ENCODE measurements at places on chromosomes 1 and 21.
A peak's percentile ranks its signal among the peaks of the same experiment; 100 is the strongest.

- peak; percentile 44 for DNase-seq
Measured at GRCh38 chr1:109786531-109787021, 22.9 kb upstream of the EPS8L3 start.

DNA sequence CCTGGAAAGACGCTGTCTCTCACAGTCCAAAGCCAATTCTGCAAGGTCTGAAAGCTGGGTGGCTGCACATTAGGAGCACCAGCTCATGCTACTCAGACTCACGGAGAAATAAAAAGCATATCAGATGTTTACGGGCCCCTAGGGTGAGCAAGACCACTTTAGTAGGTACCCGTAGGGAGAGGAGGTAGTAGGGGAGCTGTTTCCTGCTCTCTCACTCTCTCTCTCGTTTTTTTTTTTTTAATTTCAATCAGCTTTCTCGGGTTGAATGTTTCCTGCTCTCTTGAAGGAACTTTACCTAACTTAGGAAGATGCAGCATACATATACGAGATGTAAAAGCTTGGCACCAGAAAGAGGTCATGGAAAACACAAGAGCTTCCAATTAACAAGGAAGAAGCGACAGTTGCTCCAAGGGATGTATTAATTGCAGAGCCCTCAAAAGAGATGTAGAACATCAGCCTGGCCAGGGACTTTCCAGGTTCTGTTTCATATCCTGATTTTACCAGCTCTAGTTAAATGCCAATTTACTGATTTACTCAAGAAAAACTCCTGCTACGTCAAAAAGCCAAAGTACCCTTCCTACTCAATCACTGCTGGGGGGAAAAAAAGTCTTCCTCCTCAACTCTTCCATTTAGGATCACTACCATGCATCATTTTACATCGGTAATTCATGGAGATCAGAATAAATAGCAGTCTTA lies 3.1 kb downstream of the LORICRIN start:
- no peak for DNase-seq

GRCh38 chr1:231019711-231020110 lies 20.3 kb downstream of the FAM89A start:
- no peak for DNase-seq

DNA sequence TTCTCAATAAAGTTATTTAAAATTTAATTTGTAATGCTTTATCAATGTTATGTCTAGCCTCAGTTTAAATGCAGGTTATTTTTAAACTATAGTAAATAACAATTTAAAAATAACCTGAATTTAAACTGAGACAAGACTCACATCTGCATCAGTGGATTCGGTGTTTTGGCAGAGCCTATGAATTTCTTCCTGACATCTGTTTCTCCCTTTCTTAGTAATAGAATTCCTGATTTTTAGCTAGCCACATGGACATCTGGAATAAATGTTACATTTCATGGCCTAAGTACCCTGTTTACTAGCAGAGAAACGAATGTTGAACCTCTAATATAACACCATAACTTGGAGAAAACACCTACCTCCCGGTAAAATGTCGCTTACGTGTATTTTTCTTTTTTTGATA lies 1141.6 kb upstream of the ADGRL2 start:
- DNase-seq: no peak

GRCh38 chr1:201185527-201186128 lies 5.0 kb upstream of the IGFN1 start:
- no peak for DNase-seq

- no peak for DNase-seq
Measured at GRCh38 chr21:34022627-34023335, 50.6 kb upstream of the MRPS6 start.

GRCh38 chr1:115090186-115090490 lies 835 bp upstream of the TSPAN2 start:
- DNase-seq: no peak

GRCh38 chr1:183675381-183675780 lies 22.3 kb upstream of the APOBEC4 start:
- DNase-seq: no peak

DNA sequence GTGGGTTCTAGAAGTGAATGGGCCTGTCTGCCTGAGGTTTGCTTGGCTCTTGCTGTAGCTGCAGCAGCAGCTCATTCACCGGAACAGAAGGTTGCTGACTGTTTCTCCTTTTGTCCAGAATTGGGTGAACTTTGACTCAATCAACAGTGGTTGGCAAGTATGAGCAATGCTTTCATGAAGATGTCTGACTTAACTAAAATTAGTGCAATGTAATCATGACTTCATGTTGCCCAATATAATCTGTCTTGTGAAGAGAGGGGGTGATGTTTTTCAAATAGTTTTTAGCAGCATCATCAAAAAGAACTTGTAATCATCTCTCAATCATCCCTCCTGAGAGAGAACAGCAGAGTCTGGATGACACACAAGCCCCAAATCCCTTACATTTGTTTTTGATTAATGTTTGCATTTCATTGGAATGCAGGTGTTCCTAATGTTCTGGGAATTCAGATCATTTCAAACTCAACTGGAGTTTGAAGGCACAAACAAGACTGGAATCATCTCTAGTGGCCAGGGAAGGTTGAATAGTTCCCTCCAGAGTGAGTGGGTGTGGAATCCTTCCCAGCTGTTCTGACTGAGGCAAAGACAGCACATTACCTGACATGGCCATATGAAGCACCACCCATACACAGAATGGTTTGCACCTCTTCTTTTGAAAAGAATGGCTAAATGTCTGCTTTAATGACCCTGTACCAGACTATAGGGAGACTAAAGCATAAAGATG lies 82.9 kb downstream of the HLX start:
- DNase-seq: no peak

DNA sequence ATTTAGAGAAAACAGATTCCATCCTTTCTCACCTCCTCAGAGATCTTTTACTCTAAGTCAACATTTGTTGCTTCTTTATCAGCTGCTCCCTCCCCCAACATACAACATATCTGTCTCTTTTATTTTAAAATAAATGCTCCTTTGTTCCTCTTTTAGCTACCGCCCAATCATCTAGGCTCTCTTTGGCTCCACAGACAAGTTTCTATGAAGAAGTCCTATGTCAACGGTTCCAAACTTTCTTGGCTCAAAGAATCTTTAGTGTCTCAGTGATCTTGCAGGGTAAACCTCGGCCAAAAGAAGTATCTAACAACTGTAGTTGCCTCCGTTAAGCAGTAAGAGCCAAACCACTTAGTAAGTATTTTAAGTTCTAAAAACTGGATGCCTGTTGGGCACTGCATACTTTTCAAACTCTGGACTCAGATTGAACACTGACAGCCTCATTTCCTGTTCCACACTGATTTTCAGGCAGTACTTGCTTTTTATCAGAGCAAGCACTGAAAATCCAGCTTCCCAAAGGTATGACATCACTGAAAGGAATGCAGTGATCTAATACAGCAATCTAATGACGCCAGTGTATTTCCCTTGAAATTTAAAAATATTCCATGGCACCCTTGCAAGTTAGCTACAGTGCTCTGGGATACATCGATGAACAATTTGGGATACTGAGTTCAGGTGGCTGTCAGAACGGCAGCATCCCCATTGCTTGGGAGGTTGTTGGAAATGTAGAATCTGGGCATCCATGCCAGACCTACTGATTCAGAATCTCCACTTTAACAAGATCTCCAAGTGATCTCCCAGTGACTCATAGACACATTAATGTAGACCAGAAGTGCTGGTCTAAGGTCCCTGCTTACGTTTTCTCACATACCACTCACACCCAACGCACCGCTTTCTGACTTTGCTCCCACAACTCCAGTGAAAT lies 26.8 kb downstream of the EGLN1 start:
- DNase-seq: peak; percentile 49

GRCh38 chr1:154326546-154327465 lies 1.5 kb downstream of the ATP8B2 start:
- peak; percentile 74 for DNase-seq

GRCh38 chr1:248812736-248813425 lies 12.8 kb downstream of the SH3BP5L start:
- DNase-seq: no peak

- no peak for DNase-seq
Measured at GRCh38 chr21:29053656-29054055, 19.8 kb downstream of the CCT8 start.

All from right hindlimb (tissue), 1 donor.